ENCODE measurements at places on chromosomes 16 and 17.

DNA sequence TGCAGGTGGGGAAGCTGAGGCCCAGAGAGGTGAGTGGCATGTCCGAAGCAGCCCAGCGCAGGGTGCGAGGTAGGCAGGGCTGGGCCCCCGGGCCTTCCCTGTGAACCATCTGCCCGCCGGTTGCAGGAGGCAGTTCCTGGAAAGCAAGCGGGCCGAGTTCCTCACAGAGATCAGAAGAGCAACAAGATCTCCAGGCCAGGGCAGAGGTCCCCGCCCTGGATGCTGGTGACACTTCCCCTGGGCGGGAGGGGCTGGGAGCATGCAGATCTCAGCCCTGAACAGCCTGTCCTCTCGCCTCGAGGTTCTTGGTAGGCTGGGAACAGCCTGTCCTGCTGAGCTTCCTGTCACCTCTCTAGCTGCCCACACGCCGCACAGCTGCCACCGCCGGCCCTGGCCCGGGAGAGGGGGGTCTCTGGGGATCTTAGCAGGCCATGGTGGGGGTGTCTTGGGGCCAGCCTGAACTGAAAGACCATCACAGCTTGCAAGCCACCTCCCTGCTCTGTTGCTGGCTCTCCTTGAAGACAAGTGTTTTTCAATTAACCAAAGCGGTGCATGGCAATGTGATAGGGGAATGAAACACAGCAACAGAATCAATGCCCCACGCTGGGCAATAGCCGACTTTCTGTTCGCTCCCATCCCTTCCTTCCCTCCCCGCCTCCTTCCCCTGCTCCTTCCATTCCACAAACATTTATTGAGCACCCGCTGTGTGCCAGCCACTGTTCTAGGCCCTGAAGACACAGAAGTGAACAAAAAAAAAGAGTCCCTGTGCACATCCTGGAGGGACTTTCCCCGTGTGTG, 31.7 kb downstream of the SOCS1 start:
- no peaks in the 10 kb centered on the region for H3K27me3 ChIP-seq
- DNase-seq = no peak
- H3K36me3 ChIP-seq = no peaks in the 10 kb centered on the region
- no peak overlapping the region for H3K4me3 ChIP-seq

- H3K4me3 ChIP-seq = no peak overlapping the region
- no peaks in the 10 kb centered on the region for H3K36me3 ChIP-seq
- no peaks in the 10 kb centered on the region for H3K4me1 ChIP-seq
- no peaks in the 10 kb centered on the region for H3K27me3 ChIP-seq
- no peak overlapping the region for H3K27ac ChIP-seq
Observed at GRCh38 chr17:27760069-27760885, 40.1 kb downstream of the NOS2 start.

GRCh38 chr17:3974138-3974687, 10.0 kb upstream of the ATP2A3 start:
- no peak overlapping the region for H3K4me3 ChIP-seq
- H3K4me1 ChIP-seq = no peaks in the 10 kb centered on the region
- no peaks in the 10 kb centered on the region for H3K27me3 ChIP-seq
- H3K36me3 ChIP-seq = no peaks in the 10 kb centered on the region
- DNase-seq = no peak
- no peak overlapping the region for H3K27ac ChIP-seq

GRCh38 chr17:72380737-72381136, 259.9 kb downstream of the SOX9 start:
- H3K4me1 ChIP-seq = peaks cover 9% of the 10 kb centered on the region
- H3K27ac ChIP-seq = no peak overlapping the region

DNA sequence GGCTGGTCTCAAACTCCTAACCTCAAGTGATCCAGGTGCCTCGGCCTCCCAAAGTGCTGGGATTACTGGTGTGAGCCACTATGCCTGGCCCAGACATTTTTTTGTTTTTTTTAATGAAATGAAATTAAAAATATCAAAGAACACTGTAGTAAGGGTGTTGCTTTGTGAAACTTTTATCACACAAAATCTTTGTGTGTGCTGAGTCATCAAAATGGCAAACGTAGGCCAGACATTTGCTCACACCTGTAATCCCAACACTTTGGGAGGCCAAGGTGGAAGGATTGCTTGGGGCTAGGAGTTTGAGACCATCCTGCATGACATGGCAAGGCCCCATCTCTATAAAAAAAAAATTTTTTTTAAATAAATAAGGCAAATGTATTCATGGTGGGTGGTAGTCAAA, 9.7 kb downstream of the NAT9 start:
- no peak overlapping the region for H3K27ac ChIP-seq
- H3K4me1 ChIP-seq = peaks cover 13% of the 10 kb centered on the region
- no peaks in the 10 kb centered on the region for H3K27me3 ChIP-seq
- DNase-seq = no peak

DNA sequence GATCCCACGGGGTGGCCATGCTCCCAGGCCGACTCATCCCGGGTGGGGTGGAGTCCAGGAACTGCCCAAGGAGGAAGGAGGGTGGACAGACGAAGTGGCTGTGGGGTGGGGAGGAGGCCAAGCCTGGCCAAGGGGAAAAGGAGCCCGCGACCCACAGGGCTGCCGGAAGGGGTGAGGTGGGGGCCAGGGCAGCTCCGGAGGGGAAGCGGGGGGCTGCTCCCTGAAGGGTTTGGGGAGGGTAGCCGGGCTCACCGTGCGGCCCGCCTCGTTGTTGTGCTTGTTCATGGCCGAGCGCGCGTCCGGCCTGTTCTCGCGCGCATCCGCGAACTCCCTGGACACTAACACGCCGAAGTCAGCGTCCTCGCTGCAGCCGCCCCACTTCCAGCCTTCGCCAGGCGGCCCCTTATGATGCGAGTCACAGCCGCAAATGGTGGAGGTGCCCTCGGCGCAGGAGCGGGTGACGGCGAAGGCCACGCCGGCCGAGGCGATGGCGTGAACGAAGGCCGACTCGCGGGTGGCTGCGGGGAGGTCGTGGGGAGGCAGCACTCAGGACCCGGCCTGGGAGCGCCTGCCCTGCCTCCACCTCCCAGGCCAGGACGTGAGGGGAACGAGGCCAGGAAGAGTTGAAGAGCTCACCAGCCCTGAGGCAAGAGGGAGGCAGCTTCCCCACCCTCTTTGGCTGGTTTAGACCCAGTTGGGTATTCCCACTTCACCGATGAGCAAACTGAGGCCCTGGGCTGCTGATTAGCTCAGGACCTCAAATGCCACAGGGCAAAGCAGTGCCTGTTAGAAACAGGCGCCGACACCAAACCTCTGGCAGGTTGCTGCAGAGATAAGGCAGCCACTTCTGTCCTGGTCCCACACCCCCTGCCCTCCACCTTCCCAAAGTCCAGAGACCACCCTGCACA, 48.7 kb downstream of the WNT3 start:
- no peaks in the 10 kb centered on the region for H3K27me3 ChIP-seq
- no peak for DNase-seq
- no peaks in the 10 kb centered on the region for H3K36me3 ChIP-seq
- H3K4me3 ChIP-seq = no peak overlapping the region
- no peak overlapping the region for H3K27ac ChIP-seq
- peaks cover 10% of the 10 kb centered on the region for H3K4me1 ChIP-seq

- no peaks in the 10 kb centered on the region for H3K4me1 ChIP-seq
- peaks cover 12% of the 10 kb centered on the region for H3K36me3 ChIP-seq
- no peak for DNase-seq
- H3K27me3 ChIP-seq = no peaks in the 10 kb centered on the region
- no peak overlapping the region for H3K4me3 ChIP-seq
- no peak overlapping the region for H3K27ac ChIP-seq
Observed at GRCh38 chr17:37133136-37133535, 184.4 kb downstream of the AATF start.

DNA sequence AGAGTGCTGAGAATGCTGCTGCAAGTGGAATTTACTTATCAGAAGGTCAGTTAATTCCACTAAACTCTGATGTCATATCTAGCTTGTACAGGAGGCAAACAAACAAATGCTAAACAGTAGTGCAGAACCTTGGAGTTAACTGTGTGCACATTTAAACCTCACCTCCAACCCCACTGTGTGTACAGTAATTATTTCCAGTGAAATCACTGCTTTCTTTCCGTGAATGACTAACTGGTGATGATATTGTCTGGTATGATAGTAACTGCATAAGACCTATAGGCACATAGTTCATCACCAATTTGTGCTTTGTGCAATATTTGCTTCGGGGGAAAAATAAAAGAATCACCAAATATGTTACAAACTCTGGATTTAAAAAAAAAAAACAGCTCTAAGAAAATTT, 492.5 kb upstream of the HSBP1 start:
- no peak overlapping the region for H3K4me3 ChIP-seq
- DNase-seq = peak; percentile 72
- H3K27ac ChIP-seq = no peak overlapping the region
- peaks cover 11% of the 10 kb centered on the region for H3K4me1 ChIP-seq
- no peaks in the 10 kb centered on the region for H3K27me3 ChIP-seq
- no peaks in the 10 kb centered on the region for H3K36me3 ChIP-seq

GRCh38 chr16:64094181-64094965, 1027.5 kb downstream of the CDH11 start:
- DNase-seq = peak; percentile 51
